Putamen (tissue), 1 donor: ENCODE measurements at places on chromosomes 5 and 9.

- DNase-seq: peak; percentile 63
These were observed 33.4 kb upstream of the SLC6A19 start for GRCh38 chr5:1167728-1168709.

GRCh38 chr5:31285025-31285424 lies 91.5 kb downstream of the CDH6 start:
- no peak for DNase-seq

DNA sequence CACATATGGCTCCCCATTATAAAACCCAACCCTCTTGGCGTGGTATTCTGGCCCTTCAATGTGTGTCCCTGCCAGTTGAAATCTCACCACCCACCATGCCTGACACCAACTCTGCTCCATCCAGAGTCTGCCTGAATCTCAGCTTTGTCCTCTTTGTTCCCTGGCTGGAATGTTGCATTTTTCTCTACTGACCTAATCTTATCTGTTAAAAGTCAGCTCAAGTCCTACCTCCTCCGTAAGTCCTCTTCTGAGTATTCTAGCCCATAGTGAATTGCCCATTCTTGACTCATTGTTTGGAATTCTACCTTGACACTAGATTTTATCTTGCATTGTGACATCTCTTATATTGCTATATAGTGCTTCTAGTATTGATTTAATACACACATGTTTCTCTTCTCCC lies 207.1 kb upstream of the VLDLR start:
- no peak for DNase-seq

GRCh38 chr5:122468351-122469116 lies 156.5 kb downstream of the SNCAIP start:
- no peak for DNase-seq

GRCh38 chr9:131839281-131840084 lies 99.6 kb upstream of the RAPGEF1 start:
- DNase-seq: no peak

DNA sequence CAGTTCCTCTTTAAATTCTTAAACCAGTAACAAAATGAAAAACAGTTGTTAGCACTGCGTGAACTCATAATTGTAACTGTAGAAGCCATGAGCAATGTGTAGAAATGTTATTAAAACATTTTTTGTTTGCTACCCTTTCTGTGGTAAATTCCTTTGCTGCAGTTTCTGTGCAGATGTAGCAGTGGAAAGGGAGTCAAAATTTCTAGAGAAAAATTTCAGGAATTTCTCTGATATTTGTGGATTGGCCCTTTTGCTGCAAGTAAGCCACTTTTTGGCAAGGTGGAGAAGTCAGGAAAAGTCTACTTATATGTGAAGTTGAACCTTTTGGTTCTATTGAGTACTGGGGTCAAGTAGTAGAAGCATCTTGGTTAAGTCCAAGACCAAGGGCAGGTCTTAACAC lies 10.1 kb downstream of the FBXL7 start:
- no peak for DNase-seq

DNA sequence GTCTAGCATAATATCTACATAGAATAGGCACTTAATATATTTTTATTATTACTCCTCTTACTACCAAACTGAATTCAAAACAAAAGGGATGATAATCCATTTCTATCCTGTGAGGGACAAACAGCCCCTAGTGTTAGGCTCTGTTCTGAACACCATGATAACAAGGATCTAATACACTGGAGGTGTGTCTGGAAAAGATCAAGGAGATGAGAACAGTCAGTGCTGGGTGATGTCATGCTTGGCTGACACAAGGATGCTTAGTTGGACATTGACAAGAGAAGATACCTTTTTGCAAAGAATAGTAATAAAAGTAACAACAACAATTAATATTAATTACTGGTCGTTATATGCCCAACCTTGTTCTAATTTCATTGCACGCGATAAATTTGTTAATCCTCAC lies 458.7 kb downstream of the EBF1 start:
- DNase-seq: no peak

- no peak for DNase-seq
These were observed 111.4 kb downstream of the C9orf50 start for GRCh38 chr9:129509533-129509928.

DNA sequence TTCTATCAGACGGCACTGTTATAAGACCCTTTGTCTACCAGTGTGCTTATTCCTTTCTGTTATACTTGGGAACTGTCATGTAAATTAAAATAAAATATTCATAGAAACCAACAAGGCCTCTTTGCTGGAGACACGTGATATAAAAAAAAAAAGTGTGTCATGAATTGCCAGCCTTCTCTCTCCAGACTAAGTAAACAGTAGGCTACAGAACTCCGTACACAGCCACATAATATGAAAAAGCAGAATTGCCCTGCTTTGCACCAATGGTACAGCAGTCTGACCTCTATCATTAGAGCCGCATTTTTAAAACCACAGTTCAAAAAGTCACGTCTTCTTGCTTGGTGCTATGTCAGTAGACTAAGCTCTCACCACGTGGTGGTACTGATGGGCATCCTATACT lies 231.3 kb downstream of the SEMA5A start:
- DNase-seq: no peak

DNA sequence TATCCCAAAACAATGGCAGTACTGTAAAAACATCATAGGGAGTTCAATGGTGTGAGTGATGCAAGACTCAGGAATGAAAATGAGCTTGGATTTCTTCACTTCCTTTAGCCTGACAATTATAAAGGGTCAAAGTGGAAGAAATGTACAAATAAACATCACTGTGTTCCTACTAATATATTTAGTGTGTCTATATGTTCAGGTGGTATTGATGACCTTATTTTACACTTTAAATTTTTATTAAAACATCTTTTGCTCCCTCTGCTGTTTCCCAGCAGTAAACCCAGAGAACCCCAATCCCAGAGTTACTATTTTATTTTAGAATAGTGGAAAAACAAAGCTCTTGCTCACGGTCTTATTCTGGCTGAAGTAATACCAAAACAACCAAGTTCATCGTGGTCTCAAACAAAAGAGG lies 2.0 kb downstream of the LOX start:
- DNase-seq: no peak

- no peak for DNase-seq
These were observed 93.7 kb upstream of the IL6ST start for GRCh38 chr5:56088431-56088949.

DNA sequence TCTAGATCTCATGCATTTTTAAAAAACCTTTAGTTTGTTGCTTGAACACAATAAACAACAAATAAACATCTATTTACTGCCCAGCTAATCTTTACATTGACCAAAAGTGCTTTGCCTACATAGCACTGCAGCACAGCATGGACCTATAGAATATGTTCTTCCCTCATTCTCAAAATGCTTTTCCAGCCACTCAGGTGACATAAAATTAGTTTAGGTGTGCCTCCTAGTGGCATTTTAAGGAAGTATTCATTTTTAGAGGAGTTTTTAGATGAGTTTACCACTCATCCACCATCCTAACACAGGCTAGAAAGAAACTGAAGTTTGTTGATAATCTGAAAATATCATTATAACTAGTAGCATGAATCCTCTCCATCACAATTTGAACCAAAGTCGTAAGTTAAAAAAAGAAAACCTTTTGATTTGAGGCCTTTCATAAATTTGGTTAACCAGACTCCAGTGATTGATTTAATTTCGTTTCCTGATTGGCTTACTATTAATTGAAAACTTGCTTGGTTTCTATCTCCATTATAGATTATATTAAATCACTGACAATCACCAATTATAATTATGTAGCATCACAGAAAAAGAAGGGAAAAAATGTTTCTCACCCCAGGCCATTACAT lies 12.6 kb downstream of the PLGRKT start:
- no peak for DNase-seq

DNA sequence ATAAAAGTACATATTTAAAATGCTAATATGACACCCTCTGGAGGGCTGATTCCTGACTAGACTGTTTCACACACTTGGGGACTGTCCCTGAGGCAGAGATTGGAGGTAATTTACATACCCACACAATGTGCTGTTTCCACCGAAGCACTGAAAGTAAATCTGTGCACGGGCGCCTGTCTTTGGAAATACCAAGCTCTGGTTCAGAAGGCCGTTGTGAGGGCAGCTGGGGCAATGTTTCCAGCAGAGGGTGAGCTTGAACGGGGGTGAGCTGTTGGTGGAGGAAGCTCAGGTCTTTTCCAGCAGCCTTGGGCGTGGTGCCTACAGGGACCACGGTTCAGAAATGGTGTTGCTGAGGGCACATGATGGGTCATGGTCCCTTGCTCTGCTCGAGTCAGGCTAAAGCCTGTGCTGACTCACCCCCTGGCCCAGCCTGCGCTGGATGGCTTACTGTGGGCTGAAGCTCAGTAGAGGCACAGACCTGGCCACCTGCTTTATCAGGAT lies 25.8 kb upstream of the HMCN2 start:
- DNase-seq: no peak

DNA sequence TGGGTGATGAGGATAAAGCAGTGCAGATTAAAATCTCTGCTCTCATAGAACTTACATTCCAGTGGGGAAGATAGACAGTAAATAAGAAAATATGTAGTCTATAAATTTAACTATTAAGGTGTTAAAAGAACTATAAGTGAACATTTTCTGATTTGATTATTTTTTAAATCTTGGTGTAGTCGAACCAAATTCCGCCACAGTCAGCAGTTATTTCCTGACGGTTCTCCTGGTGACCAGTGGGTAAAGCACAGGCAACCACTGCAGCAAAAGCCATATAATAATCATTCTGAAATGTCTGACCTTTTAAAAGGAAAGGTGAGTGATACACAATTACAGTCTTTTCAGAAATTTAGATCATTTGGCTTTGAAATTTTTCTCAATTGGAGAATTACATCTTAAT lies 27.2 kb downstream of the DCP2 start:
- DNase-seq: no peak

GRCh38 chr5:80083101-80083890 lies 48.1 kb downstream of the THBS4 start:
- peak; percentile 75 for DNase-seq

DNA sequence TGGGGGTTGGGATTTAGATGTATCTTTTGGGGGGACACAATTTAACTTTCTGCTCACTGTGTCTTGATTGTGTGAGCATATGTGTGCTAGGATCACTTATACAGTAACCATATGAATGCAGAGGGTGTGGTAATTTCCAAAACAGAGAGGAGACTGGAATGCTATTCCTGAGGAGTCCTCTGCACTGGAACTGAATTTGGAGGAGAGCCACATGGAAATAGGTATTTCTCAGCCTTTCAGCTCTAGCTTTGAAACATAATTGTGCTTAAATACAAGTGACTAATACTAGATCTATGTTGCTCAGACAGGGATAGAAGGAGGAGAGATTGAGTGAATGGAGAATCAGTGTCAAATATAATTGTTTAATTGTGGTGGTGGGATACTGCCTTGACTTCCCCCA lies 45.5 kb downstream of the FOCAD start:
- no peak for DNase-seq

DNA sequence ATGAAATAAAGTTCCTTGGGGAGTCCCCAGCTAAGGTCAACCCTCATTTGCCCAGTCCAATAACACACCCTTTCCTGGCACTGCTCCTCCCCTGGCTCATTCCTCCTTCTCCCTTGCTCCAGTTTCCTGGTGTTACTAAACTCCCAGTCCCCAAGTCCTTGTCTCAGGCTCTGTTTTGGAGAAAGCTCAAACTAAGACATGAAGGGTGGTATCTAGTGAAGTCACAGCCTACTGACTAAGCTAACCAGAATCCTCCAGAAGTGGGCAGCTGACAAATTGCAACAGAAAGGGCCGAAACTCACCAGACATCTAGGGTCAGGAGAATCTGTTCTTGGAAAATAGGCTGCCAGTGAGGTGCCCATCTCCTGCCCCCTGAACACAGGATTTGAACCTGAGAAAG lies 118.7 kb upstream of the NEK6 start:
- DNase-seq: no peak

GRCh38 chr5:98460536-98460935 lies 312.9 kb upstream of the RGMB start:
- no peak for DNase-seq

GRCh38 chr9:82110881-82111280 lies 122.3 kb downstream of the SPATA31D1 start:
- DNase-seq: no peak

GRCh38 chr5:133794771-133795415 lies 173.5 kb downstream of the C5orf15 start:
- no peak for DNase-seq

- no peak for DNase-seq
These were observed 49.4 kb upstream of the SPATA31C2 start for GRCh38 chr9:88187631-88188030.

- DNase-seq: no peak
These were observed 592.5 kb upstream of the CLINT1 start for GRCh38 chr5:158451203-158451992.

DNA sequence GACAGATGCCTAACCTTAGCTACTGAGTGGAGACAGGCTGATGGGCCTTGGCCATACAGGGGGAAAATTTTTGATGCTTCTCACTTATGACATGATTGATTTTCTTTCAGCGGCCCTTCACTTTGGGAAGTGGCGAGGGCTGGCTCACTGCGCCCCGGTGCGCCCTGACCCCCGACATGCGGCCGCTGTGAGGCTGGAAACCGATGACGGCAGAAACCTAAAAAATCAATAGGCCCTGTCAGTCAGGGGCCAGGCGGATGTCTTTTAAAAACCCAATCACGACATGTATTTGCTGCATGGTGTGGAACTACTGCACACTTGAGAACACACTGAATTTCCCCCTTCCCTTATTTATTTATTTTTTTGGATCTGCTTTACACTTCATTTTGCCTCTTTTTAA lies 121.7 kb downstream of the EBF1 start:
- DNase-seq: no peak

DNA sequence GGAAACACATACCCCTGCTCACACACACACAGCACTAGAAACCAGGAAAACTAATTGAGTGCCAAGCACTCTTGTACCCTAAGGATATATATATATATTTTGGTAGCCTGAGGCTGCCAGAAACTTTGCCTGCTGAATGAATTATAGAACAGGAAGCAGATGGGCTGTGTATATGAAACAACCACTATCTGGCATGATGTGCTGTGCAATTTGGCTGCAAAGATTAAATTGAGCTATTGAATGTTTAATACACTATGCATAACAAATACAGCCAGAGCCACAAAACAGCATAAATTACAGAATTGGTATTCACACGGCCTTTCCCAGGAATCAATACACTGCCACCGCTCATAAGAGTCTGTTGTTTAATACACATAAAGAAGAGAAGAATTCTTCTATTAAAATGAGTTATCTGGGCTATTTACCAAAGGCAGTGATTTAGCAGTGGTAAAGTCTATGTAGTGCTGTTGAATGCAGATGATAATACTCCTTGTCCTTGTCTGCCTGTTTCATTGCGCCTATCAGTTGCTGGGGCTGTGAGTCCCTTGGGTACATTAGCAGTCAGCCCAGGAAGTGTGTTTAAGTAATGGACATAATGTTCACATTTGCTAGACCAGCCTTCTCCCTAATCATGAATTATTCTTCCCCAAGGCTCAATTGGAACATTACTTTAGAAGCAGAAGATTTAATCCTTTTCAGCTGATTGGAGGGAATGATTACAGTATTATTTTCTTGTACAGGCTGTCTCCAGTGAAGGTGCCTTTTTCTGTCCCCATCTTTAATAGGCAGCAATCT lies 294.3 kb downstream of the TLE1 start:
- DNase-seq: no peak

DNA sequence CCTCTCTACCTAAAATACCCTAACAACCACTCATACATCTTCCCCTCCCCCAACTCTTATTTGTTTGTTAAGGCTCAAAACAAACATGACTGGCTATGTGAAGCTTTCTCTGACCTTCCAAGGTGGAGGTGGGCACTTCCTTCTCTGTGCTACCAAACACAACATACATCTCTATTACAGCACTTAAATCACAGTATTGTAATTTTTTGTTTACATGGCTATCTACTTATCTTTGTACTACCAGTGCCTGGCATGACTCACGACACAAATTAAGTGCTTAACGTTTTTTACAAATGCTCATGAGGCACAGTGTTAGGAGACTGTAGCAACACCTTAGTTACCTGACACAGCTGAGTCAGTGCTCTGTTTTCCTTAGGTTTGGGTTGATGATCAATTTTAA lies 18.6 kb downstream of the HOMER1 start:
- no peak for DNase-seq
